ENCODE measurements at places on chromosomes 2 and 18.
A peak's percentile ranks its signal among the peaks of the same experiment; 100 is the strongest.

DNA sequence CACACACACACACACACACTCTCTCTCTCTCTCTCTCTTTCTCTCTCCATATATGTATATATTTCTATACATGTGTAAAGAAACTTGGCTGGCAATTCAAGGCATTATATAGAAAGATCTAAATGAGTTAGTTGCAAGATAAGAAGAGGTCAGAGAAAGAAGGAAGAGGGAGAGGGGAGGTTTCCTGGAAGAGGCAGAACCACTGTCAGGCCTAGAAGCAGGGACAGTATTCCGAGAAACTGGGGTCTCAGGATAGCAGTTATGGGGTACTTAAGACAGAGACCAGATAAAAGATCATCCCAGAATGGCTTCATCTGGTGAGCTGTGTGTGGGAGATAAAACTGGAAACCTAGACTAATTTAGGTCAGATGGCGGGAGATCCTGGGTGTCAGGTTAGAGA, 180.8 kb downstream of the CAMKMT start:
- DNase-seq = no peak

DNA sequence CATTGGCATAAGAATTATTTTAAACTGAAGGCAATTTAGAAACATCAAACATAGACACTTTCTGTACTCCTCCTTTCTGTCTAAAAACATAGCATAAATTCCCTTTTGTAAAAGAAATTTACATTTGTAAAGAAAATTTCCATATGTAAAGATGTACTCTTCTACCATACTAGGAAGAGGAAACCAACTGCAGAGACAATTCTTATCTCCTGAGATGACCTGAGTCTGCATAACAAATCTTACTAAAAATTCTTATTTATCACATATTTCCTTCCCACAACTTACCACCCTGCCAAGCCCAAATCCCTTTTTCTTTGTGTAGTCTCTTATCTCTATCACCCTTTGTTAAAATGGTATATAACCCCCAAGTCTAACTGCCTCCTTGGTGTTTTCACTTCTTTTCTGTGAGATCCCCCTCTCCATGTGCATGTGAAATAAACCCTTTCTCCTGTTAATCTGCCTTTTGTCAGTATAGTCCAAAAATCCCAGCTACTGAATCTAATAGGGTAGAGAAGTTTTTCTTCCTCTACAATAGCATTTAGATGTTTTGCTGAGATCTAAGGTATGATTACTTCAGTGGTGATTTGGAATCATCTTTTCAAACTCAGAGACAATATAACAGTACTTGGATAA, 81.0 kb downstream of the CHN1 start:
- no peak for DNase-seq

- DNase-seq = peak; percentile 87
These were observed 2.7 kb upstream of the GKN1 start for GRCh38 chr2:68971591-68972231.

GRCh38 chr2:54439582-54439981, 16.5 kb upstream of the SPTBN1 start:
- DNase-seq = no peak

- DNase-seq = peak; percentile 35
These were observed 17.3 kb downstream of the LYPD6B start for GRCh38 chr2:149055751-149056150.

GRCh38 chr2:15812187-15812780, 128.1 kb upstream of the MYCN start:
- no peak for DNase-seq

- no peak for DNase-seq
These were observed 182.4 kb downstream of the SUCLG1 start for GRCh38 chr2:84276590-84277255.

DNA sequence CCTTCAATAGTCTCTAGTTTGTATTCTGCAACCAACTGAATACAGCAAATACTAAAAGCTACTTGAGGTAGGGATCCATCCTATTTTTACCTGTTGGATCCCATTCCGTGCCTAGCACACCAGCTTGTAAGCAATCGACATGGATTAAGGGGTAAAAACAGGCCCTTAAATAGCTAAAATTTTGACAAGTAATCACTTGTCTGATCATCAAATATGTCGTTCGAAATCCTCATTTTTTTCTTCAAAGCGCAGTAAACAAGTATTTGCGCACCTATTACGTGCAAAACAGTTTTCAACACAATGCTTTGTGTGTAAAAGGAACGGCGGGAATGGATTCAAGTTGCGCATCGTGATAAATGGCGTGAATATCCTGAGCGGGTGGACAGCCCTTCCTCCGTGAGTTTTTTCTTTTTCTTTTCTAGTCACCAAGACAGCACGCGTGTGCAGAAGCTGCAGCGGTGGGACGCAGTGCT, 1.4 kb upstream of the ACVR2A start:
- DNase-seq = no peak

GRCh38 chr2:108911401-108911800, 77.6 kb downstream of the EDAR start:
- DNase-seq = no peak

- no peak for DNase-seq
These were observed 4.7 kb upstream of the NEURL3 start for GRCh38 chr2:96509847-96510230.

- no peak for DNase-seq
These were observed 7.2 kb downstream of the SLC66A2 start for GRCh38 chr18:79944126-79944731.

GRCh38 chr2:54573537-54573919, 117.4 kb downstream of the SPTBN1 start:
- DNase-seq = no peak

DNA sequence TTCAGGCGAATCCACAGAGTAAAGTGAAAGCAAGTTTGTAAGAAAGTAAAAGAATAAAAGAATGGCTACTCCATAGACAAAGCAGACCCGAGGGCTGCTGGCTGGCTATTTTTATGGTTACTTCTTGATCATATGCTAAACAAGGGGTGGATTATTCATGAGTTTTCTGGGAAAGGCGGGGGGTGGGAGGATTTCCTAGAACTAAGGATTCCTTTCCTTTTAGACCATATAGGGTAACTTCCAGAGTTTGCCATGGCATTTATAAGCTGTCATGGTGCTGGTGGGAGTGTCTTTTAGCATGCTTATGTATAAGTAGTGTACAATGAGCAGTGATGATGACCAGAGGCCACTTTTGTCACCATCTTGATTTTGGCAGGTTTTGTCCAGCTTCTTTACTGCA, 59.8 kb downstream of the SLC4A3 start:
- DNase-seq = no peak

DNA sequence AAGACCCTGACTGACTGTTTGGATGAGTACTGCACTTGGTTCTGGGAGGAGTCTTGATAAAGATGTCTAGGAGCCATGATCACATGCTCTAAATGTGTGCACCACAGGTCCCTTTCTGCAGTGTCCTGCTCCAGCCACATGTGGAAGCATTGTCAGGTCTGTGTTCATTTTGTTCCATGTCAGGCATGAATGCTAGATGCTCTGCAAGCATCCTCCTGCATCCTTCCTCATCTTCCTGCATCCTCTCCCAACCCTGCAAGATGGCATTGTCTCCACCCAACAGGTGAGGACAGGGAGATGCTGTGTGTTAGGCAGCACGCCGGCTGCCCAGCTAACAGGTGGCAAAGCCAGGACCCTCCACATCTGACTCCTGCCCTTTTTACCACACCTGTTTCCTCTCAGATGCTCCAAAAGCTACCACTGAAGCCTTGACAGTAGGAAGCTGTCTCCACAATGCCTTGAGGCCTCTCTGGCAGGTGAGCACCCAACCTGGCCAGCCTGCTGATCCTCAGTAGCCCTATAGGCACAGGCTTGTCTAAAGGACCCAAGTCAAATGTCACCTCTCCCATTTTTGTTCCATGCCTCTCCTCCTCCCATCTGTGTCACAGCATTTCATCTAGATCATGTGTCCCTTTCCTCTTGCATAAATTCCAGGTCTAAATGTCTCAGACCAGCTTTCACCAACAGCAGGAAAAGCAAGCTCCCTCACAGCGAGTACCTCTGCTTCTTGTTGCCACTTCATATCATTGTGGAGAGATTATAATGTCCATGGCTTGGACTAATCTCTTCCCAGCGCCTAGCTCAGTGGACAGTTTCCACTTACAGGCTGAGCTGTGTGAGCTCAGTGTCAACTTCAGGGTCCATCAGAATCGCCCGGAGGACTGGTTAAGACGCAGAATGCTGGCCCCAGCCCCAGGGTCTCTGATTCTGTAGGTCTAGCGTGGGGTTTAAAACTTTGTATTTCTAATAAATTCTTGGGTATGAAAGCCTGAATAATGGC, 55.0 kb downstream of the TMEM163 start:
- DNase-seq = no peak

DNA sequence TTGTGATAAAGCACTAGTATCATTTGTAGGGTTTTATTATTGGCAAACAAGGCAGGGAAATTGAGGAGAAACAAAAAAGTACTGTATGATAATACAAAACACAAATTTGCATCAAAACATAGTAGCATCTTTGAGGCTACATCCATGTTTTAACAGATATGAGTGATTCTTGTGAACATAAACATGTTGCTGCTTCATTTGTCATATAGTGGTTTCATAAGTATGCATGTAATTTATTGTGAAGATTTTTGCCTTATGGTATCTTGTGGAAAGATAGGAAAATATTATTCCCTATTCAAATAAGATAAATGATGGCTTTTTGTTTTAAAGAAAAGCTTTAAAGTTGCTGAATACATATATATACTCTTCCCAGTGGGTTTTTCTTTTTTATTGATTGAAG, 60.3 kb downstream of the VRK2 start:
- no peak for DNase-seq

DNA sequence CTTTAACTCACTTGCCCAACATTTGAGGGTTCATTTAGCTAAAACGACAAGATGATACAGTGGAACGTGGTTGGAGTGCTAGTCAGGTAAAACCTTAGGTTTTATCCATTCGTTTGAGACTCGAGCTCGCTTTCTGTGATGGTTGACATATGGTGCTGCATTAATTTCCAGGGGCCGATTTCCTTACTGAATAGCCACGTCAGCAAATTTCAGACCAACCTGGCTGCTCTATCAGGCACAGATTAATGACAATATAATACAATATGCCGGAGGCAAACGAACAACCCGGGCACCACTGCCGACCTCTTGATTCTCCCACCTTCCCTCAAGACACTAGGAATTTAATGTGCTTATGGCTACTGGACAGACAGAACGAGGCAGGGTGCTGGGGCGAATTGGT, 42.0 kb downstream of the NABP1 start:
- DNase-seq = no peak

- DNase-seq = no peak
These were observed 211.9 kb downstream of the BABAM2 start for GRCh38 chr2:28102455-28102874.

DNA sequence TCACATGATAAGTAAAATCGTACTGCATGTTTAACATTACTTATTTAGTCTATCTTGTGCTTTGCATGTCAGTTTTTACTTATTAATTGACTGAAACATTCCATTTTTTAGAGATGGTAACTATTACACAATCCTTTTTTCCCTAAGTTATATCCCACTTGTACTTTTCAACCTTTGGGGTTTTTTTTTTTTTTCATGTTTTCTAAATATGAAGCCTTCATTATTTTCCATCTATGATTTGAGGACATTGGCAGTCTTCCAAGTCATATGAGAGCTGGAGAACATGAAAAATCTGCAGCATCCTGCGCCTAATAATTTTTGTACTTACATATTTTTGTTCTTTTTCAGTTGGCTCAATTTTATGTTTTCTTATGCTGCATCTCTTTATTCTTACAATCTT, 113.9 kb downstream of the MYO1B start:
- no peak for DNase-seq

DNA sequence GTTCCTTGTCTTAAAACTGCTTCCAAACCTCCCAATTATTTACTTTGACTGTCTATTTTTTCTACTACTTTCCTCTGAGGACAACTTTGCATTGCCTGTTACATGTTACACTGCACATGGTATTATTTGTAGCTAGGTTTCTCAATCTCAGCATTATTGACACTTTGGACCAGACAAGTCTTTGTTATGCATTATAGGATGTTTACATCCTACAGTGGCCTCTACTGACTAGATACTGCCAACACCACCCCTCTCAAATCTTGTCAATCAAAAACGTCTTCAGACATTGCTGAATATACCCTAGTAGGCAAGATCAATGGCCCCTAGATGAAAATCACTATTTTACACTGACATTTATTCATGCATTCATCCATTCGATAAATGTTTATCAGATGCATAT, 129.6 kb upstream of the DNAJC10 start:
- DNase-seq = no peak

DNA sequence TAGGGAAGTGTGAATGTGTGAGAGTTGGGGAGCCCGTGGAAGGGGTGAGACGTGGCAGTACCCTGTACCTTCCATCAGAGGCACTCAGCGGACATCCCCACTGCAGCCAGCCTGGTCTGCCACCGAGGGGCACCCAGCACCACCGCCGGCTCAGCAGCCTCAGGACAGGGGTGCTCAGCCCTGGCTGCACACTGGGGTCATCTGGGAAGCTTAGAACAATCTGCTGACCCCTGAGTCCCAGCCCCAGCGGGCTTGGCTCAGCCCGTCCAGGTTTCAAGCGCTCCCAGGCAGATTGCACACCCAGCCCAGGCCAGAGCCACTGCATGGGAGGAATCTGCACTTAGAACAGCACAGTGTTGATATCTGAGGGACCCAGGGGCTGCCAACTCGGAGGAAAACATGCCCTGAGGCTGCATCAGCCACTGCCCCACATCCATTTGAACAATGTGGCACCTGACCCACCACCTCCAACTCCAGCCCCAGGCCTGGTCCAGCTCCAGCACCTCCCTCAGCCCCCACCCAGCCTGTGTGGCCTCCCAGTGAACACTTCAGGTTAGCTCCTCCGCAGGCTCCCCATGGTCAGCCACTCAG, 147.1 kb upstream of the OTOS start:
- DNase-seq = no peak

DNA sequence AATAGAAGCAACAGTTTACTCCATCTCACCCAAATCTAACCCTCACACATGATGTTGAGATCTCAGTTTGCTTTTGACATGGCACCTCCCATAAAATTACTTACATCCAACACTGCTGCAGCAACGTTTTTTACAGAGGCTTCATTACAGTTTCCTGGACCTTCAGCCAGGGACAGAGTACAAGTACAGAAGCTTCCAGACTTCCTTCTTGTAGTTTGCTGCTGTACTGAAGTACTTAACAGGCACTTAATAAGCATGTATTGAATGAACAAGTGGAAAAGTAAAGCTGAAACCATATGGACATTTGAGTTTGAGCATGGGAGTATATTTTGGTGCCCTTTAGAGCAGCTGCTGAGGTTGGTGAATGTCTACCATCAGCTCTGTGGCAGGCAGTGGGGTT, 514.2 kb downstream of the PTPRM start:
- DNase-seq = no peak

GRCh38 chr2:10392100-10392499, 56.0 kb downstream of the ODC1 start:
- DNase-seq = no peak

GRCh38 chr2:136051001-136051724, 65.7 kb upstream of the DARS1 start:
- no peak for DNase-seq

All from kidney glomerular epithelial cell (primary cell).